Activated CD4-positive, alpha-beta T cell treated with anti-CD3 and anti-CD28 coated beads for 36 hours (primary cell): ENCODE measurements at places on chromosomes 2 and 18. TPM values are rescaled to one million over a fixed set of nuclear protein-coding genes. Genes with fewer than 3 reads are reported as not detected.

- peak; percentile 20 for DNase-seq
Observed at GRCh38 chr2:111634050-111634794, 249.8 kb downstream of the ANAPC1 start.

The MDH1B gene
- total RNA-seq: 1.3 TPM

The SYT4 gene
- total RNA-seq: not detected

The TBR1 gene
- not detected for total RNA-seq

The AQP4 gene
- not detected for total RNA-seq

The LAMA1 gene
- not detected for total RNA-seq

The C2orf80 gene
- not detected for total RNA-seq

GRCh38 chr18:10752382-10752781 is 226.6 kb downstream of the NAPG start:
- no peak for DNase-seq

DNA sequence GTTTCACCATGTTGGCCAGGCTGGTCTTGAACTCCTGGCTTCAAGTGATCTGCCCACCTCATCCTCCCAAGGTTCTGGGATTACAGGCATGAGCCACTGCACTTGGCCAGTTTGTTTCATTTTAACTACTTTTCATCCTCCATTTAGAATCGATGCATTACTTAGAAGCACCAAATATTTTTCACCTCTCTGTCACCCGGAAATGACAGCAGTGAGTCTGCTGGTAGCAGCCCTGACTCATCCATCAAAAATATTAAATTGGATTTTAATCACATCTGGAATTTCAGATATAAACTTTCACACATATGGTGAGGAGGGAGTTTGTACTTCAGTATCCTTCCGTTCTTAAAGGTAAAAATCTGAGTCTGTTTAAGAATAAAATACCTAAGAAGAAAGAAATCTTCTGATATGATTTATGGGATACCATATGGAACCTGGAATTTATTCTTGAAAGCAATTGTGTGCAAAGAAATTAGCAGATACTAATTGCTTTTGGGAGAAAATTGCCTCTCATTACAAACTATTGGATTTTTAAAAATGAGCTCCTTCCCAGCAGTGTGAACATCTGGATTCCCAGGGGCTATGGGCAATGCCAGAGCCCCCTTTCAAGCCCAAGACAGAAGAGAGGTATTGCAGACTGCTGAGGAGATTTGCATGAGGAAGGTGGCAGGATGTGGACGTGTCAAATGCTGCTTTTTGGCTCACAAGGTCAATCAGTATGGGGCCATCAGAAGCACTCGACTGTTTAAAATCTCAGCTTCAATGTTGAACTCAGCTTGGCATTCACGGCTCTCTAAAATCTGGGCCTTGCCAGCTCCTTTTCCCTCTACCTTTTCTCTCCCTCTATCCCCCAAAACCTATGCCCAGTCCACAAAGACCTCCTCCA is 279.5 kb upstream of the SIX2 start:
- no peak for DNase-seq

DNA sequence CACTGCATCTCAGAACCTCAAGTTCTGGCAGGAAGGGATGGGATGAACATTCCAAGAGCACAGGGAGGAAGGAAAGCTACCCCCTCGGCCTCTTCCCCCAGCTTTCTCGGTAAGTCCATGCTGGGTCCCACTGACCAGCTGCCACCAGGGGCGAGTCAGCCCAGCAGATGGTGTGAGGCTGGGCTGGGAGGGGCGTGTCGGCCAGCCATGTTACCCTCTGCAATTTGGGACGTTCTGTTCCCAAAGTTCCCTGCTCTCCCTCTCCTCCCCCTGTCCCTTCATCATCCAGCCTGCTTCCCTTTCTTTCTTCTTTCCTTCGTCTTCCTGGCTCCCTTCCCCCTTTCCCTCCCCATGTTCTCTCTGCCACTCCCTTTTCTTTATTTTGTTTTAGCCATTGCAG is 74.3 kb upstream of the TNP1 start:
- no peak for DNase-seq
